ENCODE measurements at places on chromosomes 13 and 19.

DNA sequence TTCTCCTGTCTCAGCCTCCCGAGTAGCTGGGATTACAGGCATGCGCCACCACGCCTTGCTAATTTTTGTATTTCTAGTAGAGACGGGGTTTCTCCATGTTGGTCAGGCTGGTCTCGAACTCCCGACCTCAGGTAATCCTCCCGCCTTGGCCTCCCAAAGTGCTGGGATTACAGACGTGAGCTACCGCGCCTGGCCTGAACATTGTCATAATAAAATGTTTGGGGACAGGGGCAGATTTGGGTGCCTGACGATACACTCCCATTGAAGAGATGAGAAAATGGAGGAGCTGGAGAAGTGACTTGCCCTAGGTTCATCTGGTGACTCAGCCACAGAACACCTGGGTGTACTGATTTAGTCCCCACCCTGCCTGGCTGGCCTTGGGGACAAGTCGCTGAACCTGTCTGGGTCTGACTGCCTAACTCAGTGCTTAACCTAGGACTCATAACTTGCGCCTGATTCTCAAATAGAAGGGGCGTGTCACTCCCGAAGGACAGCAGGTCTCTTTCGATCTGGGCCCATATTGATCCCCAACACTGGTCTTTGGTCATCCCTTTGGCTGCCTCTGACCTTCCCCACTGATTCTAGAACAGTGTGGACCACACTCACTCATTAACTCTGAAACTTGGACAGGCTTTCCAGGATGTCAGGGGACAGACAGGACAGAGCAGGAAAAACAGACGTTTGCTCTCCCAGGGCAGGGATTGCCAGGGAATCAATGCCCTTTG is 7.6 kb upstream of the BICRA start:
- DNase-seq, result no peak

- DNase-seq, result no peak
Measured at GRCh38 chr19:19475849-19476828, 39.2 kb downstream of the TSSK6 start.

GRCh38 chr13:110161112-110161882 is 145.7 kb downstream of the COL4A1 start:
- DNase-seq, result no peak

DNA sequence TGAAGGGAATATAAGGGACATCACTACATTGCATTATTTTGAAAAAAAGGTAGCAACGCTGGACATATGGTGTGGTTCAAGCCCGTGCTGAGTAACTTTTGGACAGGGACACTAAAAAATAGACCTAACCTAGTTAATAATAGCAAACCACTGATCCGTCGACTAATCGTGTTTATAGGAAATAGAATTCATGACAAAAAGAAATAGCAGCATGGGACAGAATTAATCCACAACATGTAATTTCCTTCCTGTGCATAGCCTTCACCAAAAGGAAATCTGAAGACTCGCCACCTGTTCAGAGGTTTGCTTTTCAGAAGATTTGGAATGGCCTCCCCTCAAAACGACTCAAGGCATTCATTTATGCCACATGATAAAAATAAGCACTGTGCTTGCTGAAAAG is 128.7 kb downstream of the FGF14 start:
- DNase-seq, result no peak

DNA sequence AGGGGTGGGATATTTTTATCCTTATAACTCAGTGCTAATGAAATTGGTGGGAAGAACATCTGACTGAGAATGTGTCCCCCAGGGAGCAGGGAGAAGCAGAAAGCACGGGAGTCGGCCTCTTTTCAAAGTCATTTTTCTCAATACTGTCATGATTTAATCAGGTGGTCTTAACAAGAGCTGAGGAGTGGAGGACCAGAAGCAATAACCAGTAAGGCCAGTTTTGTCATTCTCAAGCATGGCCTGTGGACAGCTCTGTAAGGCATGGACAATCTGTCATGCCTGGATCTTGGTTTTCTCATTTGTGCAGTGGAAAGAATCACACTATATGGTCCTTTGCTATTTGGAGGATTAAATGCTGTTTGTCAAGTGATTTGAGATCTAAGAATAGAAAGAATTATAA is 99.7 kb downstream of the TNFSF11 start:
- no peak for DNase-seq

All from activated CD8-positive, alpha-beta memory T cell treated with anti-CD3 and anti-CD28 coated beads for 1 hour (primary cell).